ENCODE measurements at places on chromosomes 7 and 10.

DNA sequence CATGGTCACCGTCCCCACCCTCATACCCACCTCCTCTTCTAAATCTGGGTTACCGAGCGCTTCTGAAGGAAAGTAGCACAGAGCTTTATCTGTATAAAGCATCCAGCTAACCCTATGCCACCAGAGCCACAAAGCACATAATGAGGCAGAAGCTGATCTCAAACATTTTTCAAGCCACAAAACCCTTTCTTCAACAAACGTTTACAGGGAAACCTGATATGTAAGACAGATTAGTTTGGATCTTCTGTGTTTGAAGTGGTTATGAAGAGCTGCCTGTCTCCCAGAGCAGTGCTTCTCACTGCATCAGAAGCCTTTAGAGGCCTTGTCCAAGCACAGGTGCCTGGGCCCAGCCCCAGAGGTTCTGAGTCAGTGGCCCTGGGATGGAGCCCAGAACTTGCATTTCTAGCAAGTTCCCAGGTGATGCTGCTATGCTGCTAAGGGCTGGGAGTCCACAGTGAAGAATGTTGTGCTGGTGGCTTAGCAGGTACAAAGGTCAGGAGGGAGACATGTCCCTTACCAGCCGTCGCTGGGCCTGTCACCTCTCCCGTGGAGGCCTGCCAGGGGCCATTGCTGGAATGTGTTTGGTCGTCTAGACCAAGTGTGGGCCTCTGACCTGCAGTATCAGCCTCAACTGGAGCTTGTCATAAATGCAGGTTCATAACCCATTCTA lies 90.4 kb downstream of the TAF3 start:
- DNase-seq = no peak

- no peak for DNase-seq
These were observed 33.4 kb downstream of the SCD start for GRCh38 chr10:100380400-100380799.

DNA sequence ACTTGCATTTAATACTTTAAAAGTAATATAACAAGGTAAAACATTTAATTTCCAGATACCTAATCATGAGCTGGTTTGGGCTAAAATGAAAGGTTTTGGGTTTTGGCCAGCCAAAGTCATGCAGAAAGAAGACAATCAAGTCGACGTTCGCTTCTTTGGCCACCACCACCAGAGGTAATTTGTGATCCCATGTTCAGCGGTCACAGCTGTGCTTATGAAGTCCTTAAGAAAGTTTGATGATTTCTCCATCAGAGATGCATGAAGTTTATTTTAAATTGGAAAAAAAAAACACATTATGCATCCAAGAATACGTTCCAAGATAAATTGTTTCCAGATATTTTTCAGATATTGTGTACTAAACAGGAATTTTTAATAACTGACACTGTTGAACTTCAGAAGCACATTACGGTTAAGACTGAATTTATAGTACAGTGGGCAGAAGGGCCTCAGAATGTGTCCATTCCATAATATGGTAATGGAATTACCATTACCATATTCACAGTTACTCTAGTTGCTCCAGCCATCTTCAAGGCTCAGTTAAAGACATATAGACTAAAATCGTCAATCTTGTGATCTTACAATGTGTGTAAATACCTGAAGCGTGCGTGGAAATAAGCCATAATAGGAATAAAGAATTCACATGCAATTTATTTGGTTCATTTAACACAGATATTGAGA lies 106.8 kb downstream of the ZMYND11 start:
- DNase-seq = no peak

- no peak for DNase-seq
These were observed 40.4 kb downstream of the PDIA4 start for GRCh38 chr7:148987751-148988512.

DNA sequence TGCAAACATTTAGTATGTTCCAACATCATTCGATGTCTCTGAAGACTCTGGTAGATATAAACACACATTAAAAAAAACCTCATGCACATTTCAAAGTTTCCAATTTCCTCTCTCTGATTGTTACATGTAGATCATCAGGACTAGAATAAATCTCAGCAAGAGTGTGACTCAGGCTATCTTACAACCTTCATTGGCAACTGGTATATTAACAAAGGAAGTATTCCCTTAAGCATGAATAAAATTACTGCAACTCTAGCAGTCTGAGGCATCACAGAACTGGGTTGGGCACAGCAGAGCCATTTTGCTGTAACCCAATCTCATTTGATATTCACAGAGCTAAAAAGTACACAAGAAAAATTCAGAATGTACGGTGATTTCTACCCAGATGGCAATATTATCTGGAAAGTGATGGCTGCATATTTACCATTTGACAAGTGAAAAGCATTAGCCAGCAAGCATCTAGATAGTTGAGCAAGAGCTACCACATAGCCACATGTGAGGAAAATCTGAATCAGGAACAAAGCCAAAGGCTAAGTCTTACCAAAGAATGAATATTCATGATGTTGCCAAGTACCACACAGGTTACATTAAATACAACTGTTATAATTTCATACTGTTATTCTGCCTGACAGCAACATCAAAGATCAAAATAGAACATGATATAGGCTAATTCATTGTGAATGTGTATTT lies 232.2 kb downstream of the CRPPA start:
- no peak for DNase-seq

GRCh38 chr7:84250452-84250851 lies 55.9 kb upstream of the SEMA3A start:
- no peak for DNase-seq

DNA sequence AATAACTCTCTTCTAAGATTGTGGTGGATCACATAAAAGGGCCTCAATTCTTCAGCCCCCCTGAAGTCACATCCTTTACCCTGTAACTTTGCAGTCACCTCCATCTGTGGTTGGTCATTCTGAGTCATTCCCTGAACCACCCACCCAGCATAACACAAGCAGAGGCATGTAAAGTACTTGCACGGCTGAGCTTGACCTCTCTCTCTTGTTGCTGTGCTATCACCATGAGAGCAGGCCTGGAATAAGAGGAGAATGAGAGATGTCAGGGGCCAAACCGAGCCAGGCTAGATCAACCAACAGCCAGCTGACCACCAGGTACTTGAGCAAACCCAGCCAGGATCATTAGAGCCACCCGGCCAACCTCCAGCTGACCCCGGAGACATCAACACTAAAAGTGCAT lies 13.5 kb upstream of the STK17A start:
- DNase-seq = no peak

- DNase-seq = no peak
These were observed 34.5 kb downstream of the ADAP1 start for GRCh38 chr7:919924-920341.

- no peak for DNase-seq
These were observed 112.4 kb downstream of the ADCY1 start for GRCh38 chr7:45686441-45687184.

DNA sequence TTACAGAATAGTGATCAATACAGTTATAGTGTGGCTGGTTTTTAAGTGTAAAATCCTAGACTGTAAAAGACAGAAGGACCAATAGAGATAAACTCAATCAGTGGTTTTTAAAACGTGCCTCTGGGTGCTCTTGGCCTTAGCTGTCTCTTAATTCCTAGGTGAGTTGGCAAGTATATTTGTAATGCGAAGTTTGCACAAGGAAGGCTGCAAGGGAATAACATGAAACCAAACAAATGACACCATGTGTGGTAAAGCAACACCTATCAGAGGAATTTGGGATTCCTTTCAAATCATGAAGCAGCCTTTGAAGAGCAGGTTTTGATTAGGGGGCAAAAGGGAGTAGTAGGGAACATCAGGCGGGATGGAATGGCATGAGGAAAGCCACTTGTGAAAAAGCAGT lies 284.6 kb downstream of the INHBA start:
- no peak for DNase-seq
